CD4-positive, alpha-beta T cell treated with Interleukin-6 for 4 hours (primary cell): ENCODE measurements at places on chromosomes 4 and X.

DNA sequence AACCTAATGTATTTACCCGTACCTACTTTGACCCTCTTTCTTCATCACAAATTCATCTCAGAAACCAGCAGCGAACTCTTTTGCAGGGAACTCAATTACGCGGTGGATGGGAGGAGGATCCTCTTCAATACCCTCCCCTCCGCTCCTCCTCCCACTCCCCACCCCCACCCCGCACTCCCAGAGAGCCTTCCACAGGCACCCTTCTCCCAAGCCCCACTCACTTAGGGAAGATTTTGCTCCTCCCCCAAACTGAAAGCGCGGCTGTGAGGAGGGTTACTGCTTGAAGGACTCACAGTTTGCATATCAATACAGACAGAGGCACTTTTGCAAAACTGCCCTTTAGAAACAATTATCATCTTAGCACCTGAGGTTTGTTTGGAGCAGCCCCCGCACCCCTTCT, 960 bp upstream of the IL1RAPL1 start:
- DNase-seq = no peak

DNA sequence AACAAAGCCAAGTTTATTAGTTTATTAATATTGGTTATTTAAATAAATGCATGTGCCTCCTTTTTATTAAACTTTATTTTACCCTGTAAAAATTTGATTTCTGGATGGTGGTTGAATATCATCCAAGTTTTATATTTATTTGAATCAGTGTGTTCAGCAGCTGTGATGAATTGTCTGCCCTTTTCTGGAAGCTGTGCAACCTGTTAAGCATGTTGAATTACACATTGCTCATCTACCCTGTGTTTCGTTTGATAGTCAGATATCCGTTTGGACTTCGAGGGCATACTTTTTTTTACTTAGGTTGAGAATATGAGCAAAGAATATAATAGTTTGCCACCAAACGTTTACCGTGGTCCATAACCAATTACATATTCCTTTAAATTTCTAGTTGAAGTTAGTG, 95.8 kb upstream of the TENM3 start:
- DNase-seq = no peak

DNA sequence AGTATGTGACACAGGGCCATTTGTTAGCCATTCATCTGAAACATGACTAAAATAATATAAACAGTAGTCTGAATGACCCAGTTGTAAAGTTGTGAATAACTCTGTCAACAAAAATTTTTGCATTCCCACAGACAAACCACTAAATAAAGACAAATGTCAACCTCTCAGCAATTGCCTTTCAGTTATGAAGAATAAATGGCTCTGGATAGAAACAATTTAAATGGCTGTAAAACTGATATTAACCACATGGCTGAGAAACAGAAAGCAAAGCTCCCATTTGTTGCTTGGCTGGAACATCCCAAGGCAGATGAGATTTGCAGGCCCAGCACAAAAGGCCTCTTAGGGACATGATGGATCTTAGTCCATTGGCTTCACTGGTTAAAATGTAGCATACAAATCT, 296.3 kb downstream of the GALNTL6 start:
- no peak for DNase-seq

GRCh38 chr4:156962528-156962974, 9.0 kb downstream of the PDGFC start:
- DNase-seq = no peak

DNA sequence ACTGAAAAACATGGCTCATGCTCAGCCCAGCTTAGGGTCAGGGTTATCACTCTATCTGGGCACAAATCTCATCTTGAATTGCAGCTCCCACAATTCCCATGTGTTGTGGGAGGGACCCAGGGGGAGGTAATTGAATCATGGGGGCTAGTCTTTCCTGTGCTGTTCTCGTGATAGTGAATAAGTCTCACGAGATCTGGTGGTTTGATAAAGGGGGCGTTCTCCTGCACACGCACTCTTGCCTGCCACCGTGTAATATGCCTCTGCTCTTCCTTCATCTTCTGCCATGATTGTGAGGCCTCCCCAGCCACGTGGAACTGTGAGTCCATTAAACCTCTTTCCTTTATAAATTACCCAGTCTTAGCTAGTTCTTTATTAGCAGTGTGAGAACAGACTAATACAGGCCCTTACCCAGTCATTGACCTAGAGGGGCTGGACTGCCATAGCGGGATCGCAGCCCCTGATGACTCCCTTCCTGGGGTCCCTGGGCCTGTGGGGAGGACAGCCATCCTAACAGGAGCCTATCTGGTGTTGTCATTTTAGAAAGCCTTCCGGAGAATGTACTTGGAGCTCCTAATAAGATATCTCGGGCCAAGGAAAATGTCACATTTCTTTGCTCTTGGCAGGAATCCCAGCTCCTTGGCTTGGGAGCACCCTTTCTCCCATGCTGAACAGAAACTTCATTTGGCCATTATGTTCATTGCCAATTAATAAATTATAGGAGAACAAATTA, 112.6 kb downstream of the PHKA2 start:
- no peak for DNase-seq

DNA sequence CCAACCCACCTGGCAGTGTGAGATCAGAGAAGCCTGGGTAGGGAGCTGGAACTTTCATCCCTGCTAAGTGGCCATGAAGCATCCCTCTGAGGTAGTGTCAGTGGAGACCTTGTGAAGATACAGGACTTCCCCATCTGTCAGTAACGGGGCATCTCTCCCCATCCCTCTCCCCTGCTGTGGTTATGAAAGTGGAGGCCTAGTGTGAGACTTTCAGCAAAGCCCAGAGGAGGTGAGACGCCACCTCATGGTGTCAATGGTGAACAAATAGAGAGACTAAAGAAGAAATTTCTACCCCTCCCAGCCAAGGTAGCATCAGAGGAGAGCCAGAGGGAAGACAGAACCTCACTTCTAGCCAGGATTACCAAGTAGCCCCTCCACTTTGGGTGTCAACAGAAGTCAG, 150.2 kb downstream of the VEGFC start:
- DNase-seq = no peak

- DNase-seq = no peak
Observed at GRCh38 chr4:176565049-176565448, 227.7 kb downstream of the VEGFC start.

GRCh38 chrX:53714580-53715345, 28.2 kb upstream of the HUWE1 start:
- peak; percentile 60 for DNase-seq

DNA sequence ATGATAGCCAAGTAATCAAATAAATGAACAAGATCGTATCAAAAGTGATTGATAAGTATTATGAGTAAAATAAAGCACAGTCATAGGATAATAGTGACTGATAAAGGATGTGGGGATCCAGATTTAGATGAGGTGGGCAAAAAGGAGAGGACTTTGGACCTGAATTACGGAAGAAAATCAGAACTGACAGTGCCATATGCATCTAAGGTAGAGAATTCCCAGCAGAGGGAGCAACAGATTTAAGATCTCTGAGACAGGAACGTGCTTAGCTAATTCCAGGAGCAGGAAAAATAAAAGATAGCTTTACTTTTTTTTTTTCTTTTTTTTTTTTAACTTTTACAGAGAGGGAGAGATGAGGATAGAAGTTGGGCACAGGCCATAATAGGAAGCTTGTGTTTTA, 189.9 kb downstream of the NWD2 start:
- DNase-seq = no peak

DNA sequence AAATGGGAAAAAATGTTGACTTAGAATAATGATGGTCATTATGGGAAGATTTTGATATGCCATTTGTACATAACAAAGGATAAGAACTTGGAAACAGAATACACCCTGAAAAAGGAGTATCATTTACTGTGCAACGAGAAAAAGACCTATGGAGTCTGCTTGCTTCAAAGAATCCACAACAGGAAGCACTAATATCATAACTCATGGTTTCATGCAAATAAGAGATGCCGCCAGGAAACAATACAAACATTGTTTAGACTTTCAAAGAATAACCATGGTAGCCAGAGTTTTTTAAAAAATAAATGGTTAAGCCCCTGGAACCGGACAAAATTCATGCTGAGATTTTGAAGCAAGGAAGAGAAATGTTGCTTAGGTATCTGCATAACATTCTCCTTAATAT, 139.9 kb upstream of the ETNPPL start:
- DNase-seq = no peak

DNA sequence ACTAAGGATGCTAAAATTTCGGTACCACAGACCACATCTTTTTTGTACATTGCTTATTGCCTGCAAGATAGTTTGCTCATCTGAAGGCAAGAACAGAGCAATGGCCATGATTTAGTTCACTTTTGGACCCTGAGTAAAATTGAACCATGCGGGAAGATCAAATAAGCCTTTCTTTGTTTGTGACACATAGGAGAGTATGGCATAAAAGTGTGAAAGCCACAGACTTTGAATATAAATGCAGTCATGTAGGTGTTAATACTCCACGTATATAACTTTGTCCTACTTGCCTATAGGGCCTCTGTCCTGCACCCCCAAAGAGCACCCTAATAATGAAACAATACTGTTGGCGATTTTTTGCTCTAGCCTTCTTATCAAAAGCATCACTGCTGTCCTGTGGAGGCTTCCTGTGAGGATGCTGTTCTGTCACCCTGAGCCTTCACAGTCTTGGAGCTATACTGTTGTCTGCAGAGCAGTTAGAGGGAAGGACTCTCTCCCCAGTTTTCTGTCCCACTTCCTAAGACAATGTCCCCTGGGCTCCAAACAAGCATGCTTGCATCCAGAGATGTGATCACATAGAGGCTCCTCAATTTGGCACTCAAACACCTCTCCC, 10.2 kb upstream of the CXCL13 start:
- DNase-seq = no peak

- DNase-seq = no peak
Observed at GRCh38 chr4:107512549-107512948, 207.5 kb downstream of the PAPSS1 start.

GRCh38 chr4:118279920-118280432, 72.8 kb downstream of the PRSS12 start:
- no peak for DNase-seq

- DNase-seq = no peak
Observed at GRCh38 chr4:76753814-76754213, 144.1 kb downstream of the SOWAHB start.

DNA sequence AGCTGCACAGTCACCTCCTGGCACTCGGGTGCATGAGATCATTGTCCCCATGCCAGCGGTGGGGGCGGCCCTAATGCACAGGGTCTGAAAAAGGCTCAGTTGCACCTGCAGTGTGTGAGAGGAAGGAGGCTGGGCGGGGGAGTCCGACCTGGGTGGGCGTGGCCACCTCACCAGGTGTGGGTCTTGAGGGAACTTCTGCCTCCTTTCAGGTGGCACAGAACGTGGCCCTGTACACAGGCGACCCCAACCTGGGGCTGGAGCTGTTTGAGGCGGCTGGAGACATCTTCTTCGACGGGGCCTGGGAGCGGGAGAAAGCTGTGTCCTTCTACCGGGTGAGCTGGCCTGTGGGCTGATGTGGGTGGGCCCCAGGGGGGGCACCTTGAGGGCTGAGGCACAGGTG, 34.3 kb upstream of the HTRA3 start:
- no peak for DNase-seq
